ENCODE measurements at places on chromosomes 12 and 14.

- no peak for DNase-seq
These were observed 3.7 kb downstream of the PIANP start for GRCh38 chr12:6696690-6697583.

GRCh38 chr14:78440356-78440894 lies 270.3 kb downstream of the NRXN3 start:
- no peak for DNase-seq

DNA sequence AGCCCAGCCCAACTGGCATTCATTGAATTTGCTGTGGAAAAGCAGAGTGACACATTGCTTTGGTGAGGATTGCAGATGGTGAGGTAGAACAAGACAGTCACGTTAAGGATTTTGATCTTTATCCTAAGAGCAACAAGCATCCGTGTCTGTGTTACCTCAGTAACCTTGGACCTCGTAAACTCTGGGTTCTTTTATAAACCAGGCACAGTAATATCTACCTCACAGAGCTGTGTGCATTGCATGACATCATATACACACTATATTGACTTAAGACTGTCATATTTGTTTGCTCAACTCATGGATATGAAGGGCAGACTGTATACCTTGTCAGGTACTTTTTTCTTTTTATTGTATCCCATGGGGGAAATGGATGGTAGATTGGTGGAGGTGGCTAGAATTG lies 156.2 kb downstream of the ETV6 start:
- DNase-seq = no peak

DNA sequence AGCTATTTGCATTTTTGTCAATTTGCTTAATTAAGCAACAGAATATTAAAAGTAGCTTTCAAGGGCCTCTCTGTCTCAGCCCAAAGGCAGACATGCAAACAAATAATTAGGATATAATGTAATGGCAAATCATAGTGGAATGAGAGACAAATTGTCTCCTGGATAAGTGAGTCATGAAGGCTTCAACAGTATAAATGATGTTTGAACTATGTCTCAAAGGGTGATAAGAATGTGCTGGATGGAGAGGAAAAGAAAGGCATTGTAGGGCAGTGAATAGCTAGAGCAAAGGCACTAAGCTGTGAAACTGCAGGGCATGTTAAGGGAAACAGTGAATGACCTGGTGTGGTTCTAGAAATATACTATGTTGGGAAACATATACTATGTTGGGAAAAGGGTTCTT lies 53.5 kb upstream of the PPP1R12A start:
- no peak for DNase-seq

GRCh38 chr14:67167420-67168109 lies 21.7 kb upstream of the GARIN2 start:
- DNase-seq = no peak

DNA sequence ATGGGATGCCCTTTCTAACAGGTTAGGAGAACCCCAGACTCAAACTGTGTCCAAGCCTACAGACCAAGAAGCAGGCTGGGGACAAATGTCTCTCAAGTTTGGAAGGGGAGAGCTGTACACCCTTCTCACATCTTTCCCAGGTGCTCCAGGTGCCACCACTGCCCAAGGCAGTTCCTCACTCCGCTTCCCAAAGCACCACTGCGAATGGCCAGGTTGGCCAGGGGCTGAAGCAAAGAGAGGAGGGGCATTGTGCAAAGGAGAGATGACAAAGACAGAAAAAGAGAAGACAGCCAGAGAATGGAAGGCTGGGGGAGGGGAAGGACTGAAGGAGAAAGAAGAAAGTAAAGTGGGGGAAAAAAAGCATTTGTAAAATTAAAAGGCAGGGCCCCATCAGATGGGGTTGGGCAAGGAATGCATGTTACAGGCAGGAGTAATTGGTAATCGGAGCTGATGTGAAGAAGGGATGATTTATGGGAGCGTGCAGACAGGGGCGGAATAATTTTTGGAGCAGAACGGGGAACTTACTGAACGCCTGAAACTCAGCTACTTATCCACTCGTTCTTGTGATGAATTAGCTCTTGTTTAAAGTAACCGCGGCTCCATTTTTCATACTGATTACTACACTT lies 165.8 kb downstream of the ESRRB start:
- DNase-seq = no peak

DNA sequence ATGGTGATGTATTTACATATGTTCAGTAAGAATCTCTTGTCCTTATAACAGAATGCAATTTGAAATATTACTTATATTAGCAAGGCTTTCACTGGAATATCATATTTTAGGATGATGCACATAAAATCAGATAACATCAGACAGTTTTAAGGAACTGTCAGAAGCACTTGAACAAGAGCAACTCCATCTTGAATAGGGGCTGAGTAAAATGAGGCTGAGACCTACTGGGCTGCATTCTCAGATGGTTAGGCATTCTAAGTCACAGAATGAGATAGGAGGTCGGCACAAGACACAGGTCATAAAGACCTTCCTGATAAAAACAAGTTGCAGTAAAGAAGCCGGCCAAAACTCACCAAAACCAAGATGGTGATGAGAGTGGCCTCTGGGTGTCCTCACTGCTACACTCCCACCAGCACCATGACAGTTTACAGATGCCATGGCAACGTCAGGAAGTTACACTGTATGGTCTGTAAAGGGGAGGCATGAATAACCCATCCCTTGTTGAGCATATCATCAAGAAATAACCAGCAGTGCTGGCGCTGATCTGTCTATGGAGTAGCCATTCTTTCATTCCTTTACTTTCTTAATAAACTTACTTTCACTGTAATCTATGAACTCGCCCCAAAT lies 27.6 kb upstream of the ETV6 start:
- no peak for DNase-seq

- no peak for DNase-seq
These were observed 66.3 kb downstream of the CKB start for GRCh38 chr14:103456167-103456835.

DNA sequence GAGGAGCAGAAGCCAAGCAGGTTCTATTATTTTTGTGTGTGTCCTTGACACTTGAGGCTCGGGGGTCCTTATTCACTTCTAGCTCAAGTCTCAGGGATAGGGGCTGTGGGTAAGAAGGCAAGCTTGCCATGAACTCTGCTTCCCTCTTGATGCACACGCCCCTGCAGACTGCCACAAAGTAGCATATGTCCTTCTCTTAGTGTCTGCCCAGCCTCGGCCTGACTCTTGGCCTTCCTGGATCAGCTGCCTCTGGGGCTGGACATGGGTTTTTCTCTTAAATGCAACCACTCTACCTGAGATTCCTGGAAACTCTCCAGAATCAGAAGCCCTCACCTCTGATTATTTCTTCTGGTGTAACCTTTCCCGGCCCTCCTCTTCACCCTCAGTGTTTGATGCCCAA lies 28.2 kb upstream of the PEX5 start:
- DNase-seq = no peak

Measured in activated CD4-positive, alpha-beta T cell treated with anti-CD3 and anti-CD28 coated beads, Interleukin-2, amount 50 U/mL, for 24 hours (primary cell).